ENCODE measurements at places on chromosomes 5 and 9.
A peak's percentile ranks its signal among the peaks of the same experiment; 100 is the strongest.

GRCh38 chr5:68376935-68377334, 161.4 kb downstream of the PIK3R1 start:
- no peak for DNase-seq

GRCh38 chr9:14211564-14211963, 102.4 kb downstream of the NFIB start:
- no peak for DNase-seq

DNA sequence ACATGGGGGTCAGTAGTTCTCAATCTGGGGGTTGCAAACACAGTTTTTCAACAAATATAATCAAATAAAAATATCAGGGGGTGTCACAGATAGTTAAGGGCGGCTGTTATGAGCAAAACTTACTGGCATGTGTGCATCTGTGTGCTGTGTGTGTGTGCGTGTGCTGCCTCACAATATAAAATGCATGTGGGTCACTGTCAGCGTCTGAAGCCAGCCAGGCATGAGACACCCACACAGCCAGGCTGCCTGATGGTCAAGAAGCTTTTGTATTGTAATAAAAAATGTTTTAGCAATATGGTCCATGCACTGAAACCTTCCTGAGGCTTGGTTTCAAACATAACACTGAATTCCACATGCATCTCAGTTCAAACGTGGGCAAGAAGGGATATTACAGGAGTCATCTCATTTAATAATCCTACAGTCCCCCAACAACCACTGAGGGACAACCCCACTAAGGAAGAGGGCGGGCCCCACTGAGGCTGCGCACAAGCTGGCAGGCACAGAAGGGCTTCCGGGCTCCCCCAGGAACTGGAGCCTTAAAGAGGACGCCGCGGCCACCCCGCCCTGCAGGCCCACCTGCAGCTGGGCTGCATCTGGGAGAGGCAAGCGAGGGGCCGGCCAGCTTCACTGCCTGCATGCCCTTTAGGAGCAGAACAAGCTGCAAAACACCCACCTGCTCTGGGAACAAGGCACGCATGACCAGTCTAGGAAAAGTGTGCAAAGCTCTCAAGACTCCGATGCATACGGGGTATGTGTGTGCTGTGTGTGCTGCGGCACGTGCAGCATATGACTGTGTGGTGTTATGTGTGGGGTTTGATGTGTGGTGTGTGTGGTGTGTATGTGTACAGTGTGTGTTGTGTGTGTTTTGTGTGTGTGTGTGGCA, 14.1 kb downstream of the SEMA4D start:
- no peak for DNase-seq

DNA sequence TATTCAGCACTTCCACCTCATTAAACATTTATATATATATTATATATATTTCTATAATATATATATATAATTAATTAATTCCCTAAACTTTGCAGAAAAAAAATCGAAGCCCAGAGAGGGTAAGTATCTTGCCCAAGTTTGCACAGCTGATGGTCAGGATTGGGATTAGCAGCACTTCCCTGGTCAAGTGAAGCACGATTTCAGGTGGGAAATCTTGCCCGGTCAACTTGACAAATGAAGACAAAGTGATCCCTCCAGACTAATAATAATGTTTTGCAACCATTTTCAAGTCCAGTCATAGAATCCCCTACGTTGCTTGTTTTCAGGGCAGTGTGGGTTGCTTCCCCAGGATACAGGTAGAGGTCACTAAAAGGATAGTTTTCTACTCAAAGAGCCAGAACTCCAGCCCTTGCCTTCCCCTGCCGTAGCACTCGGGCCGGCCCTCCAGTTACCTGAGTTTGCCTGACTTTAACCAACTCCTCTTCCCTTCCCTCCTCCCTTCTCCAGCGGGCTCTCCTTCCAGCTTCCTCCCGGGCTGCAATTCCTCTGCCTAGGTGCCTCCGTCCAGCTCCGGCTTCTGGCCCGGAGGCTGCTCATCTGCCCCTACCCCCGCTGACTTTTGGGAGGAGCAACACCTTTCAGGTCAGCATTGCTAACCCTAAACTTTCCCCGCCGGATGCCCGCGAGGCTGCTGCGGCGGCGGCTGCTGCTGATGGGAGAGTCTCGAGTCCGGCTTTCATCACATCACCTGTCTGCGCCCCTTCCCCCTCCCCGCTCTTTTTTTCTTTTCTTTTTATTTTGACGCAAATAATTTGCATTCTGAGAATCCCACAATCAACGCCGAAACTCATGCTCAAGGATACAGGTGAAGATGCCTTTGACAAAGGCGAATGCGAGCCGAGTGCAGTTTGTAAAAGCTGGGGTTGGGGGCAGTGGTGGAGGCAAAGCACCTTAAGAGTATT, 930 bp downstream of the PRLR start:
- DNase-seq = no peak

DNA sequence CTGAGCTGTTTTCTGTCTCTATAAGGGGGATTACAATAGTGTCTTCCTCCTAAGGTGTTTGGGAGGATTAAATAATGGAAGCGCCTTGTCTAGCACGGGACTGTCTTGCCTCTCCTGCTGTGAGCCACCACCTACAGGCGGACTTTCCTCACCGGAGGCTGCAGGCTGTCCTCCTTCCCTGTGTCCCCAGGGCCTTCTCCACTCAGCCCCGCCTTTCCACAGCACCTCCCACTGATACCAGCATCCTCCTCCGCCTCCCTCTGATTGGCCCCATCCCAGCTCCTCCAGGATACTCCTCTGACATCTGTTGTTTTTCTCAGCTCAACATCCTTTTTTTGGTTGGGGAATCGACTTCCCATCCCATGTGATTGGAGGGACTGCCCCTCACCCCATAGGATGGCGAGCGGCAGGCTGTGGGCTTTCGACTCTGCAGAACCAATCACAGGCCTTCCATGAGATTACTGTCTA, 851 bp upstream of the ZDHHC12 start:
- DNase-seq = peak; percentile 73
